ENCODE measurements at places on chromosomes 3 and 15.
A peak's percentile ranks its signal among the peaks of the same experiment; 100 is the strongest.

DNA sequence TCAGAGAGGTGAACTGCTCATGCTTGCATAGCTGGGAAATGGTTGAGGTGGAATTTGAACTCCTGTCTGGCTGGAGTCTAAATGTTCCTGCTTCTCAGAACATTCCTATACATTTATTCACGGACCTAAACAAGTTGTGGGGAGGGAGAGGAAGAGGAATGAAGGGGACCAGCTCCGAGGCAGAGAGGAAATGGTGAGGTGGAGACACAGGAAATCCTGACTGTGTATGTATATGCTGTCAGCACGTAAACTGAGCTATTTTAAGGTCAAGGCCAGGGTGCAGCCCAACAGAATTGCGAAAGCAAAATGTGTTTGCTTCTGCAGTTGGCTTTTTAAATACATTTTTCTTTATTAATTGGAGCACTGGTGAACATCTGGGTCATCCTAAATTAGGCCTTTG lies 74.1 kb upstream of the POMGNT2 start:
- no peak for DNase-seq

DNA sequence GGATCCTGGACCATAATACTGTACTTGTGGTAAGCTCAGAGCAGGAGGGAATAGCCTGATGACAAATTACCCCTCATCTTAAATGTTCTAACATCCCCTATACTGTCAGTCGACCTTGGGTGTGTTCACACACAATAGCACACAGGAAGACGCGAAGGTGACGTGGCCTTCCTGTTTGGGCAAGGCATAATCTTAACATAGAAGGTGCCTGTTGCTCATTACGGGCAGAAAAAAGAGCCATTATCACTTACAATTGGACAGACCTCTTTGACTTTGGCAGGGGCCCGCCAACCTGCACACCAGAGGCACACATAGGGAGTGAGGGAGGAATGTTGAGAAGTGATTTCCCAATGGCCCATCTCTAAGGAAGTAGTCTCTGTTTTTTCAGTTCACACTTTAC lies 144.2 kb downstream of the ANO10 start:
- peak; percentile 27 for DNase-seq

GRCh38 chr15:62112616-62113593 lies 46.1 kb downstream of the C2CD4A start:
- DNase-seq = no peak

DNA sequence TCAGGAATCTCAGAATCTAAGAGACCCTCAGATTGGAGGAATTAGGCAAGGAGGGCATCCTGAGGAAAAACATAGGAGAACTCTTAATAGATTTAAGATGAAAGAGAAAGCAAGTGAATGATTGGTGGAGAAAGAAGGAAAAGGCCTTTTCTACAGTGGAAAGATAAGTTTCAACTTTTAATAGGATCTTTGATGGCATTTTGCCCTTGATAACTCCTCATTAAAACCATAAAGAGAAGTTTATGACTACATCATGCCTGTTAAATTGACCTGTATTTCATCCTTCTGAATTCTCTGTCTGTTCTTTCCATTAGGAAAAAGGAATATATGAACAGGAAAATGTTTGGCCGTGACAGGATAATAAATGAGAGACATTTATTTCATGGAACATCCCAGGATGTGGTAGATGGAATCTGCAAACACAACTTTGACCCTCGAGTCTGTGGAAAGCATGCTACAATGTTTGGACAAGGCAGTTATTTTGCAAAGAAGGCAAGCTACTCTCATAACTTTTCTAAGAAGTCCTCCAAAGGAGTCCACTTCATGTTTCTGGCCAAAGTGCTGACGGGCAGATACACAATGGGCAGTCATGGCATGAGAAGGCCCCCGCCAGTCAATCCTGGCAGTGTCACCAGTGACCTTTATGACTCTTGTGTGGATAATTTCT lies 30.1 kb downstream of the TIPARP start:
- DNase-seq = no peak

DNA sequence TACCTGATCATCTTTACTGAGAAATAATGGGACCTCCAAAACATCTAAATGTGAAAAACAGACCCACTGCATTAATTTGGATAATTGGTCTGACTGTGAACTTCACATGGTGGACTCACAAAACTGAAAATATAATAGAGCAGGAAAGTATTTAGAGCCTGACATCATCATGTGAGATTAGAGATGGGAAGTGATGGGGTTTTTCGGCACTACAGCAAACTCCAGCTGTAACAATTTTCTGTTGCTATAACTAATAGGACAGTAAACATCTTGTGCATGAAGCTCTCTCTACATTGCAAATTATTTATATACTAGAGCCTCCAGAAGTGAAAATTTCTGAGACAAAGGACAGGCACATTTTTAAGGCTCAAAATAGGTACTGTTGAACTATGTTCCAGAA lies 32.2 kb downstream of the VEPH1 start:
- DNase-seq = no peak

- DNase-seq = no peak
Measured at GRCh38 chr15:31768055-31768454, 262.3 kb upstream of the CHRNA7 start.

- DNase-seq = no peak
Measured at GRCh38 chr3:55823001-55823400, 335.9 kb upstream of the WNT5A start.

DNA sequence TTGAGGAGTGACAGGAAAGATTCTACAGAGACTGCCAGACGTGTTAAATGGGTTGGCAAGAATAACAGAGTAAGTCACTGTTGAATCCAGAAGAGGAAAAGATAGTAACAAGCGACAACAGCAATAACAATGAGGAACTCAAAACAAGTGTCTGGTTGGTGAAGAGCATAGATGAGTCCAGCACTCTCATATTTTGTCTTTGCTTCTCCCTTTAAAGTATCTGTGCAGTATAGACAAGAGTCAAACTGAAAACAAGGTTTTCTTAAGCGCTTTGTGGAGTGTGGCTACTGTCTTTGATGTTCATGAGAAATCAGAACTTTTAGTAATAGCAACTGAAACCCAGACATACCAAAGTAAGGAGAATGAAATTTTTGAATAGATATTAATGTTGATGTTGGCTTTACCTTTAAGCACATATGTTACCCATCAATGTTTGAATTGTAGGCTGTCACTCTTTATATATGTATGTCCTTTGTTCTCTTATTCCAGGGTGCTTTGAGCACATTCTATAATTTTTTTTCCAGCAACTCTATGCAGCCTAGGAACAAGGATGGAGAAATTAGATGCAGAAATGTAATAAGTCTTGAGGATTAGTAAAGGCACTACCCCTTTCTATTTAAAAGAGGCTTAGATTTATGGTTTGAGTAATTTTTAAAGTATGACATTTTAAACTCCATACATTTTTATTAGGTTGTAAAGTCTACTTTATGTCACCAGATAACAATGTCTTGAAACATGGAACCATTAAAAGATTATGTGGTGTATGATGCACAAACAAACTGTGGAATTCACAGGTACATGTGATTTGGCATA lies 185.5 kb downstream of the NFKBIZ start:
- no peak for DNase-seq

DNA sequence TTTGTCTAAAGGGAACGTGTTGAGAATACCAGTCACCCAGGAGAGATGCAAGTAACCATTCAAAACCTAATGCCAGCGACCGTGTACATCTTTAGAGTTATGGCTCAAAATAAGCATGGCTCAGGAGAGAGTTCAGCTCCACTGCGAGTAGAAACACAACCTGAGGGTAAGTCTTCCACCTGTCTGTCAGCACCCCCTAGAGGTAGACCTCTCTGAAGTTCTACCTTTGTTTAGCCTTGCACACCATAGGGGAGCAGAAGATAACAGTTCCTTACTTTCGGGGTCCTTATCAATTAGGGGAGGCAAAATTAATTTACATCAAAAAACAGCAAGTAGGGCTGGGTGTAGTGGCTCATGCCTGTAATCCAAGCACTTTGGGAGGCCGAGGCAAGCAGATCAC lies 124.4 kb downstream of the HCN4 start:
- DNase-seq = no peak

DNA sequence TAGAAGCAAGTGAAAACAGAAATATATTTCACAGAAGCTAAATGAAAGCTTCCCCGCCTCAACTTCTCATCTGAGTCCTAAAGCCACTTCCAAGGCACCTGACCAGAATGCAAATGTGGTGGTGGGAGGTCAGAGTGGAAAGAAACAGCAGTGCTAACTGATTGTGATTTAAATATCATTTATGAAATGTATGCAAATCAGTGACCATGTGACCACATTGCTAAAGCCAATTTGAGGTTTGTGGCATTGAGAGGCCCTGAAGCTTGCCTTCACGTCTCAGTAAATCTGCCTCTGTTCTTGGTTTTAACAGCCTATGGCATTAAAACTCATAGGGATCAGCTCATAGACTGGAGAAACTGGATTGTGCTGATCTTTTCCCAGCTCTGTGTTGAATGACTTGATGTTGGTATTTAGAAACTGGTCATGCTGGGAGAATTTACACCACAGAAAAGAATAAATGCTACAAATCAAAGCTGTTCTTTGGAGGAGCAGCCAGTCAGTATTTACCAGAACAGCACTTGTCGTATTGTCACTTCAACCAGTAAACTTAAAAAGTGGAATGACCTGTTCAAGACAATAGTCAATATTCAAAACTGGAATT lies 481.4 kb upstream of the ALCAM start:
- no peak for DNase-seq

- DNase-seq = no peak
Measured at GRCh38 chr15:28107111-28107903, 8.2 kb upstream of the OCA2 start.

DNA sequence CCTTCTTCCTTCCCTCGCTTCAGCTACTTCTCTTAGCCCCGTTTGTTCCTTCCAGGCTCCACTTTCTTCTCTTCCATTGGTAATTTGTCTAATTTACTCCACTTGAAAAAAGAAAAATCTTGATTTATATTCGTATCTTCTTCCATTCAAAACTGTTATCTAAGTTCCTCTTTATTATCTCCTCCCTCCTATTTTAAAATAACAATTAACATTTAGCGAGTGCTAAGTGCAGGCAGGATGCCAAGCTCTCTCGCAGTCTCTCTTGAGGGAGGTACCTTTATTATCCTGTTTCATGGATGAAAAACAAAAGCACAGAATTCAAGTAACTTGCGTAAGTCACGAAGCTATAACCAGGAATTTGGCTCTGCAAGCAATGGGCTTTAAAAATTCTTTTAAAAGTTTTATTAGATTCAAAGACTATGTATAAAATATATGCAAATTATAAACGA lies 418.9 kb upstream of the NAALADL2 start:
- no peak for DNase-seq

GRCh38 chr3:64501298-64501906 lies 186.4 kb downstream of the ADAMTS9 start:
- no peak for DNase-seq

GRCh38 chr3:33664195-33664594 lies 53.9 kb downstream of the CLASP2 start:
- no peak for DNase-seq

- no peak for DNase-seq
Measured at GRCh38 chr3:189630767-189631372, 319 bp upstream of the TP63 start.

- DNase-seq = peak; percentile 64
Measured at GRCh38 chr15:80999623-81000036, 1.1 kb upstream of the TLNRD1 start.

DNA sequence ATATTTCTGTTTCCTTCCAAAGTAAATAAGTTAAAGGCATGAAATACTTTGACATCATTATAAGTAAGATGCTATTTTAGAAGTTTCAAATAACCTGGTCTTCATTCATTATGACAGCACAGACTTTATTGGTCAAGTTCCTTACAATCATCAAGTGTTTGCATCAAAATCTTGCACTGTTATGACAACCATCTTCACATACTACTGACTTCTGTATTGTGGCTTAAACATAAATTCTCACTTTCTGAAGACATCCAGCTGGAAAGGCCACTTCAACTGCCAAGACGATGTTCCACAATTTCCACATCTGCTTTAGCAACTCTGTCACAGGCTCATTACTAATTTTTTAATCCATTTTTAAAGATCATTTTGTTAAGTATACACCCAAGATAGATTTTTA lies 408.0 kb downstream of the MECOM start:
- no peak for DNase-seq

DNA sequence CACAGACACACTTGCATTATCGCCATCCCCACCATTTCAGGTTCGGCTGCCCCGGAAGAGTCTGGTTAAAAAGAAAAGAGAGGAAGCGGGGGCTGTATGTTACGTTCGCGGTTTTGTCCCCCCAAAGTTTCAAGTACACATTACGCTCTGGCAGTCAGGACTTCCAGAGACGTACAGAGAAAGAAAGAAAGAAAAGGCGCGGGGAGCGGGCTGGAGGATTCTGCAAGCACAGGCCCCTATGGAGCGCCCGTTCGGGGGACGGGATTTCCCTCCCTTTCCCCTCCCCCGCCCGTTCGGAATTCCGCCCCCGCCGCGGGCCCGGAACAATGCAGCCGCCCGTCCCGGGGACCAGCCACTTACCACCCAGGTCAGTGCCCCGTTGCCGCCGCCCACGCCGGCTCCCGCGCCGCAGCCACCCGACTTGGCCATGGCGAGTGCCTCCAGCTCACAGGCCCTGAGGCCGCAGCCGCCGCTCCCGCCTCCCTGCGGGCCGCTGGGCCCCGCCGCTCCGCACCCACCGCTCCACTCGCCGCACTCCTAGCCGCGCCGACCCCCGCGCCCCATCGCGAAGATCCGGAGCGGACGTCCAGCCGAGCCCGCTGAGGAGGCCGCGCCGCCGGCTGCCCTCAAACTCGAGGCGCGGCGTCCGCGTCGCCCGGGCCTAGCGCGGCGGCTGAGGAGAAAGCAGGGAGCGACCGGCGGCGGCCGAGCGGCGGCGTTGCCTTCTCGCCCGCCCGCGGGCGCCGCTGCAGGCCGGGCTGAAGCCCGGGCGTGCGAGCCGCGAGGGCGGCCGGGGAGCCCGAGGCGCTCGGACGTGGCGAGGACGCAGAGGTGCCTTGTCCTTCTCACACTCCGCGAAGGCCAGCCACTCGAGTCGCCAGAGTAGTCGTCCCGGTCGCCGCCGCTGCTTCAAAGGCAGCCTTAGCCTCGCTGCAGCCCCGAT lies 567 bp downstream of the TOP2B start:
- peak; percentile 63 for DNase-seq

- DNase-seq = no peak
Measured at GRCh38 chr3:152272771-152273242, 4.1 kb downstream of the MBNL1 start.

DNA sequence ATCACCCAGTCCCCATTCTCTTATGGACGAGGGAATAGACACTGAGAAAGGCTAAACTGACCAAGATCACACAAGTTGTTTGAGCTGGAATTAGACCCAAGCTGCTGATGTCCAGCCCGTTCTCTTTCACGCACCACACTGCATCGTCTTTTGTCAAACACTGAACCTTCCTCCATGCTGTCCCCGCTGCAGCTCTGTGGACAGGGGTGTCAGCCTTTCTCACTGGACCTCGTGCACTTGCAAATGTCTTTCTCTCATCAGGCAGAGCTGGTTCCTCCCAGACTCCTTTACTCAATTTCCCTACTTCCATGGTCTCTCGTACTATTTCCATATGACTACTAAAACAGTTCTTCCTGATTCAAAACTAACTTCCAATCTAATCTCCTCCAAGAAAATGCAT lies 161.6 kb downstream of the MEIS2 start:
- no peak for DNase-seq

DNA sequence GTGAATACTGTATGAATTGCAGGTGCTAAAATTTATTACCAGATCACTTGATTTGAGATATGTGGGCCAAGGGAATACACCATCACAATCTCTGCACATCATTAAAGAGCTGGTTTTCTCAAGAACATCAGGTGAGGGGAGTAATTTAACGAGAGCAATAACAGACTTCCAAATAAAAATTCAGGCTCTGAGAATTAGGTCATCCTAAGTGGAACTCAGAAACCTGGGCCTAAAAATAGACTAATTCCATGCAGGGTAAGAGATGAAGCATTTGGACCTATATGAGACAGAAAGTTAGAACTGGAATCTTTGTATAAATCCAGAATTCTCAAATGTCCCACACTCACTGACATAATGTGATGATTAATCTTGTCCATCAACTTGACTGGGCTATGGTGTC lies 331.1 kb downstream of the ZNF621 start:
- no peak for DNase-seq
